Activated CD4-positive, alpha-beta T cell treated with anti-CD3 and anti-CD28 coated beads for 36 hours (primary cell): ENCODE measurements at places on chromosomes 1 and 21. TPM values are rescaled to one million over a fixed set of nuclear protein-coding genes. Genes with fewer than 3 reads are reported as not detected.

CD1C gene
- 0.21 TPM for total RNA-seq

MIXL1 gene
- total RNA-seq = not detected

GRCh38 chr1:225945564-225945963 is 4.5 kb upstream of the LEFTY2 start:
- H3K27me3 ChIP-seq = no peaks in the 10 kb centered on the region
- peaks cover 9% of the 10 kb centered on the region for H3K4me1 ChIP-seq
- no peak overlapping the region for H3K4me3 ChIP-seq
- no peak for DNase-seq
- H3K27ac ChIP-seq = no peak overlapping the region

GRCh38 chr1:55399346-55399745 is 184.2 kb upstream of the USP24 start:
- peaks cover 19% of the 10 kb centered on the region for H3K27me3 ChIP-seq
- no peak overlapping the region for H3K4me3 ChIP-seq
- H3K4me1 ChIP-seq = no peaks in the 10 kb centered on the region
- no peak overlapping the region for H3K27ac ChIP-seq

DNA sequence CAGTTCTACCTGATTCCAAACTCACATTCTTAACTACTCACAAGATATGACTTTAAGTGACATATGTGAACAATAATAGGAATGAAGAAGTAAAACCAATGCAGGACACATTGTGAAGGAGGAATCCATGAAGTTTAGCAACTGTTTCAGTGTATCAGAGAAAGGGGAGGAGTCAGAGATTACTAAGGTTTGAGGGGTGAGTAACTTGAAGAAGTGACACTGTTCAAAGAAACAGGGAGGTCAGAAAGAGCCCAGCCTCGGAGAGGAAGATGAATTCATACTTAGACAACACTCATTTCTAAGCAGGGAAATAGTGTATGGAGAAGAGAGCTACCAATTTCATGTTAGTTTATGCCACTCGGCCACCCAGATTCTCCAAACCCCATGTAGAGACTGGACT is 28.2 kb upstream of the RPF1 start:
- no peak overlapping the region for H3K4me3 ChIP-seq
- no peaks in the 10 kb centered on the region for H3K4me1 ChIP-seq
- peaks cover 6% of the 10 kb centered on the region for H3K27me3 ChIP-seq
- H3K36me3 ChIP-seq = no peaks in the 10 kb centered on the region
- H3K27ac ChIP-seq = no peak overlapping the region

DNA sequence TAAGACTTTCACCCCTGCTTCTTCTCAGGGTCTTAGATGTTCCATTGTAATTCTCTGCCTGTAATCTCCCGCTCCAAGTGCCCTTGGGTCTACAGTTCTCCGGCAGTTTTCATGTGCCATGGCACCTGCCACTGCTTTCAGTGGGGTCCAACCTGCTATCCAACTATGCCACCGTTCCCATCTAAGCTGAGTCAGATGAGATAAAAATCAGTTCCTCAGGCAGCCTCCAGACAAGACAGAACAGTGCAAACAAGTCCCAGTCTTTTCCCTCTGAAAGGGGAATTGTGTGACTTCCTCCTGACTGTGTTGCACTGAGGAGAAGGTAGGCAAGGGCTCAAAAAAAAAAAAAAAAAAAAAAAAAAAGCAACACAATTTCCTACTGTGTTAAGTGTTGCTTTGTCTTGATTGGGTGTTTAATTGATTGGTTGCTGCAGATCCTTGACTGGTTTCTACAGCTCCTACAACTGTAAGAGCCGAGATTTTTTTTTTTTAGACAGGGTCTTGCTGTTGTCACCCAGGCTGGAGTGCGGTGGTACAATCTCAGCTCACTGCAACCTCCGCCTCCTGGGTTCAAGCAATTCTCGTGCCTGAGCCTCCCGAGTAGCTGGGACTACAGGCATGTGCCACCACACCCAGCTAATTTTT is 50.7 kb downstream of the EBNA1BP2 start:
- H3K27ac ChIP-seq = no peak overlapping the region
- H3K27me3 ChIP-seq = peaks cover 15% of the 10 kb centered on the region
- H3K36me3 ChIP-seq = no peaks in the 10 kb centered on the region
- DNase-seq = no peak
- H3K4me1 ChIP-seq = no peaks in the 10 kb centered on the region

DNA sequence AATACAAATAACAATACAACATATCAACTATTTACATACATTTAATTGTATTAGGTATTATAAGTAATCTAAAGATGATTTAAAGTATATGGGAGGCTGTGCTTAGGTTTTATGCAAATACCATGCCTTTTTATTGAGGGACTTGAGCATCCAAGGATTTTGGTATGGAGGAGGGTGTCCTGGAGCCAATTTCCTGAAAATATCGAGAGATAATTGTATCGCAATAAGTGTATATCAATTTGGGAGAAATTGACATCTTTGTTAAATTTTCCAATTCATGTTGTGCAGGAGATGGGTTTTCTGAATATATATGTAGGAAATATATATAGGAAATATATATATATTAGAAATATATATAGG is 63.5 kb downstream of the ATP1A1 start:
- no peak for DNase-seq
- no peak overlapping the region for H3K4me3 ChIP-seq
- H3K27me3 ChIP-seq = no peaks in the 10 kb centered on the region
- no peaks in the 10 kb centered on the region for H3K36me3 ChIP-seq

CR2 gene
- total RNA-seq = 0.39 TPM

GRCh38 chr1:207033302-207033701 is 746 bp upstream of the C1orf116 start:
- H3K4me3 ChIP-seq = no peak overlapping the region
- H3K27me3 ChIP-seq = peaks cover 15% of the 10 kb centered on the region
- H3K36me3 ChIP-seq = no peaks in the 10 kb centered on the region

- no peak overlapping the region for H3K4me3 ChIP-seq
- DNase-seq = no peak
- H3K27ac ChIP-seq = no peak overlapping the region
- no peaks in the 10 kb centered on the region for H3K4me1 ChIP-seq
Measured at GRCh38 chr1:36991551-36991950, 42.8 kb downstream of the GRIK3 start.

DNA sequence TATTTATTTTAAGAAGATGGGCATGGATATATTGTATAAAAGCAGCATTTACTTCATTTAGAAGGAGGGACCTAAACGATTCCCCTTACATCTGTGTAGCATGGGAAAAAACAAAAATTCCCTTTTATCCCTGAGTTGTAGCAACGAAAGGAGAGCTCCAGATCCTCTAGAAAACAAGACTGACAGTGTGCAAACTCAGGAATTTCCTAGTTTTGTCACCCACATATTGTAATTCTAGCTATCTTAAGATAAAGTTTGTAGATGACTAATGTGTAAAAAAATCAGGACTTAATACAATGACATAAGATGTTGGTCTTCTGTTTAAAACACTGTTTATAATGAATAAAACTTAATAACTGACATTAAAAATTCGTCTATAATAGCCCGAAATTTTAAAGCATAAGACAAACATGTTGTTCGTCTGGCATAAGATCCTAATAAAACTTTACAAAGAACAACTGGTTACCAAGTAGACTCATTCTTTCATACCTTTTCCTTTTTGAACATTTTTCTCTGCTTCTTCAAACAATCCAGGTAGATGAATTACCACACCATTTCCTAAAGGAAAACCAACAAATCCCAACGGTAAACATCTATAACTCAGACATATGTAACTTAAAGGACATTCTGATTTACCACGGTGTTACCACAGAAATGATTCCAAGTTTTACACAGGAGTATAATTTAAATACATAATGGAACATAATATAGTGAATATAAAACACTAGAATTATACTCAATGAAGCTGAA is 15.2 kb downstream of the ADSS2 start:
- H3K27me3 ChIP-seq = no peaks in the 10 kb centered on the region
- DNase-seq = no peak
- H3K36me3 ChIP-seq = peaks cover 29% of the 10 kb centered on the region
- H3K27ac ChIP-seq = peak overlapping the region; percentile 96
- peaks cover 47% of the 10 kb centered on the region for H3K4me1 ChIP-seq

- H3K27me3 ChIP-seq = no peaks in the 10 kb centered on the region
- no peak for DNase-seq
- no peaks in the 10 kb centered on the region for H3K36me3 ChIP-seq
- H3K4me3 ChIP-seq = no peak overlapping the region
Measured at GRCh38 chr1:187837787-187838186, 1009.0 kb downstream of the PLA2G4A start.

DNA sequence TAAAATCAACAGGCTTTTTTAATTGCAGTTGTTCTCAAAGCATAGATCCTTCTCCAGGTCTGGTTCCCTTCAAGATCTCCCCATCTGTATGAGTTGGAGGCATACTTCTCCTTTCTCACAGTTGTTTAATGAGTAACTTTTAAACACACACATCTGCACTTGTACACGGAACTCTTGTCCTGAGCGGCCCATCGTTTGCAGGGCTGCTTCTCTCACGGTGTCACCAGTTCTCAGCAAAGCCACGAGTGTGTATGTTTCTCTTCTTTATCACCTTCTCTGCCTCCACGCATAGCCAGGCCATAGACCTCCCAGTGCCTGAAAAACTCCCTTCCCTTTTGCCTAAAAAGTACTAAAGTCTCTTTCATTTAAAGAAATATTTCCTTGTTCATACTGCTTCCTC is 68.7 kb upstream of the ROR1 start:
- no peak for DNase-seq
- H3K27ac ChIP-seq = no peak overlapping the region
- no peak overlapping the region for H3K4me3 ChIP-seq
- H3K27me3 ChIP-seq = peaks cover 20% of the 10 kb centered on the region
- H3K36me3 ChIP-seq = no peaks in the 10 kb centered on the region

CHD5 gene
- 0.25 TPM for total RNA-seq

- no peak overlapping the region for H3K27ac ChIP-seq
- H3K36me3 ChIP-seq = no peaks in the 10 kb centered on the region
- H3K27me3 ChIP-seq = no peaks in the 10 kb centered on the region
- H3K4me3 ChIP-seq = no peak overlapping the region
- H3K4me1 ChIP-seq = no peaks in the 10 kb centered on the region
- DNase-seq = no peak
Measured at GRCh38 chr1:221555689-221556433, 186.0 kb downstream of the DUSP10 start.

SLC6A17 gene
- 0.07 TPM for total RNA-seq

KIF17 gene
- 0.25 TPM for total RNA-seq

PM20D1 gene
- 0.58 TPM for total RNA-seq

DNA sequence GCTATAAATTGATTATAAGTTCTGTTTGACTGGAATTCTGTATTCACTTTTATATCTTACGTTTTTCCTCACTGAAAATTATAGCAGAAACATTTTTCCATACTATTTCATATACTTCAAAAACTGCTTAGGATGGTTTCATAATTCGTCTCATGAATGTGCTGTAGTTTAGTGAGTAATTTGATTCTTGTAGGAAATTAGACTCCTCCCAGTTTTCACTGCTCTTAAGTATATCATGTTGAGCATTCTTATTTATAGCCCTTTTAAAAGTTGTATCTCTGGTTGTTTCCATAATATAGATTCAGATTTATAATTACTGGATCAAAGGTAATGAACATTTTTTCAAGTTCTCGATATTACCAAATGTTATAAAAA is 250.6 kb downstream of the FMN2 start:
- H3K4me3 ChIP-seq = no peak overlapping the region
- no peak for DNase-seq
- H3K4me1 ChIP-seq = no peaks in the 10 kb centered on the region
- peaks cover 3% of the 10 kb centered on the region for H3K27me3 ChIP-seq
- H3K36me3 ChIP-seq = no peaks in the 10 kb centered on the region

- DNase-seq = no peak
- no peaks in the 10 kb centered on the region for H3K36me3 ChIP-seq
- no peak overlapping the region for H3K4me3 ChIP-seq
- peaks cover 29% of the 10 kb centered on the region for H3K4me1 ChIP-seq
- no peaks in the 10 kb centered on the region for H3K27me3 ChIP-seq
Measured at GRCh38 chr1:150981177-150981804, 801 bp upstream of the ANXA9 start.

- no peaks in the 10 kb centered on the region for H3K27me3 ChIP-seq
- peaks cover 28% of the 10 kb centered on the region for H3K36me3 ChIP-seq
- no peak for DNase-seq
- no peak overlapping the region for H3K27ac ChIP-seq
Measured at GRCh38 chr1:1758692-1759455, 19.4 kb downstream of the NADK start.

RNF223 gene
- not detected for total RNA-seq

- peak overlapping the region; percentile 86 for H3K4me3 ChIP-seq
- DNase-seq = peak; percentile 70
- H3K27ac ChIP-seq = peak overlapping the region; percentile 32
- peaks cover 23% of the 10 kb centered on the region for H3K4me1 ChIP-seq
- H3K27me3 ChIP-seq = peaks cover 5% of the 10 kb centered on the region
Measured at GRCh38 chr1:113390871-113391648, 745 bp downstream of the MAGI3 start.

TAL1 gene
- total RNA-seq = not detected

- H3K4me3 ChIP-seq = no peak overlapping the region
- no peaks in the 10 kb centered on the region for H3K27me3 ChIP-seq
- no peak overlapping the region for H3K27ac ChIP-seq
- no peaks in the 10 kb centered on the region for H3K36me3 ChIP-seq
- H3K4me1 ChIP-seq = peaks cover 9% of the 10 kb centered on the region
- DNase-seq = peak; percentile 55
Measured at GRCh38 chr1:2314273-2314802, 77.0 kb downstream of the MORN1 start.

- peak overlapping the region; percentile 89 for H3K27ac ChIP-seq
- peak overlapping the region; percentile 1 for H3K4me3 ChIP-seq
- peak; percentile 76 for DNase-seq
- peaks cover 35% of the 10 kb centered on the region for H3K4me1 ChIP-seq
- no peaks in the 10 kb centered on the region for H3K36me3 ChIP-seq
Measured at GRCh38 chr21:34029743-34030528, 43.4 kb upstream of the MRPS6 start.

GRCh38 chr1:106747232-106747631 is 309.2 kb upstream of the PRMT6 start:
- no peak overlapping the region for H3K4me3 ChIP-seq
- no peaks in the 10 kb centered on the region for H3K27me3 ChIP-seq
- DNase-seq = no peak
- H3K36me3 ChIP-seq = no peaks in the 10 kb centered on the region
